Tibial artery (tissue), 4 donors: ENCODE measurements at places on chromosomes 3 and 15.
A peak's percentile ranks its signal among the peaks of the same experiment; 100 is the strongest.

GRCh38 chr15:66456211-66456610 lies 41.4 kb downstream of the SNAPC5 start:
- no peak for DNase-seq

- DNase-seq, result no peak
Measured at GRCh38 chr3:67196677-67197076, 198.6 kb downstream of the KBTBD8 start.

- no peak for DNase-seq
Measured at GRCh38 chr15:50945725-50946124, 37.2 kb downstream of the AP4E1 start.

GRCh38 chr3:192194085-192194484 lies 533.3 kb downstream of the FGF12 start:
- DNase-seq, result no peak

- no peak for DNase-seq
Measured at GRCh38 chr15:60204131-60204885, 193.5 kb downstream of the ANXA2 start.

DNA sequence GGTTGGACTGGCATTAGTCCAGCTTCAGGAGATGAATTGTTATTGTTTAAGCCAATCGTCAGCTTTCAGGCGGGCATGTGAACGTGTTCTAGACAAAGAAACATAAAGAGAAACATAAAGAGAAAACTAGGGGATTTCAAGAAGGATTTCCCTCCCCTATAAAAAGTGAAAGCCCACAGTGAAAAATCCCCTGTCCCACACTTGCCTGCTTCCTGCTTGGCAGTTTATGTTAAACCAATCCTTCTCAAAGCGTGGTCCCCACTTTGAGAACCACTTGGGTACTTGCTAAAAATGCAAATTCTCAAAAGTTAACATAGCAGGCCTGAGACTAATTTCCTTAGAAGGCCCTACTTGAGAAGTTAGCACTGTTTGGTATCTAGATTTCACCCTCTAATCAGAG lies 293.0 kb upstream of the SOX14 start:
- DNase-seq, result no peak

- no peak for DNase-seq
Measured at GRCh38 chr3:9022305-9023225, 59.3 kb upstream of the RAD18 start.

GRCh38 chr3:52279596-52279995 lies 1.1 kb upstream of the WDR82 start:
- DNase-seq, result no peak

GRCh38 chr3:229183-229661 lies 32.7 kb downstream of the CHL1 start:
- no peak for DNase-seq

DNA sequence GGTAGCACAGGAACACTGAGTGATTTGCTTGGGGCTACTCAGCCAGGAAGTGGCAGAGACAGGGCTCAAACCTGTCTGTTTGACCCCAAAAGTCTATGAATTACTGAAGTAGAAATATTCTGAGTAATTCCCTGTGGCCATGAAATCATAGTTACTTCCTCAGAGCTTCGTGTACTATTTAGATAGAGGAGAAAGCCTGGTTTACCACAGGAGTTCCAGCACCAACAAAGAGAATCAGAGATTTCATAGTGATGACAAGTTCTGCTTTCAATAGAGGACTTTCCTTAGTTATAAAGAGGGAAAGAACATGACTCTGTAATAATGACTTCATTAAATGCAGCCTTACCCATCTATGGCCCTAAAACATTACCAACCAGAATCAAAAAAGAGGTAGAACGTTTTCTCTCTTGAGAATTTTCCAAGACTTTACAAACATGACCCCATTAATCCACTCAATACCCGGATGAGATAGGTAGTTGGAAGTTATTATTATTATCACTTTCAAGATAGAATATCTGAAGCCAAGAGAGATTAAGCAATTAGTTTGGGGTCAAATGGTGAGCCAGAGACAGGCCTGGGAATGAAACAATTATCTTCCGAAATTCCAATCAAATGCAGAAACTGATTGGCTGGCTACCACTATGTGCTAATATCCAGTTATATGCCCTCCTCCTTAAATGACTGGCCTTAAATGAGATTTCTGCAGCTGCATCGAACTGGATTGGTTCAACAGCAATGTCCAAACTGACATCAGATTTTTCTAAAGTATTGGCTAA lies 13.6 kb upstream of the WNT5A start:
- no peak for DNase-seq

GRCh38 chr15:67524235-67524634 lies 3.3 kb downstream of the C15orf61 start:
- no peak for DNase-seq

DNA sequence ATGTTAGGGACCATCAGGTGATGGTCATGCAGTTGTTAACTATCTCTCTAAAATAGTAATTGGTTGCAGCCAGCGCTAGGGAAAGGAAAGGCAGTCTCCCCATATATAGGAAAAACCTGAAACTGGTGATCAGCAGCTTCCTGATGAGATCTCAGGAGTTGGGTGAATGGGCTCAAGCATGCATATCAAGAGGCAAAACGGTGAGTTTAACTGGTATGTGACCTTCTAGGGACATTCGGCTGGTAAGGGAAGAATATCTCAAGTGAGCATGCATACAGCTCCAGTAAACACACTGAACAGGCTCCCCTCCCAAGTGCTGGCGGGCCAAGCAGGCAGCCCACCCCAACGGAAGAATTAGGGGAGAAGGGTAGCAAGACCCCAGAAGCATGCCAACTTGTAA lies 49.3 kb upstream of the ROBO2 start:
- DNase-seq, result no peak

GRCh38 chr15:27730868-27731267 lies 368.2 kb downstream of the OCA2 start:
- DNase-seq, result no peak

DNA sequence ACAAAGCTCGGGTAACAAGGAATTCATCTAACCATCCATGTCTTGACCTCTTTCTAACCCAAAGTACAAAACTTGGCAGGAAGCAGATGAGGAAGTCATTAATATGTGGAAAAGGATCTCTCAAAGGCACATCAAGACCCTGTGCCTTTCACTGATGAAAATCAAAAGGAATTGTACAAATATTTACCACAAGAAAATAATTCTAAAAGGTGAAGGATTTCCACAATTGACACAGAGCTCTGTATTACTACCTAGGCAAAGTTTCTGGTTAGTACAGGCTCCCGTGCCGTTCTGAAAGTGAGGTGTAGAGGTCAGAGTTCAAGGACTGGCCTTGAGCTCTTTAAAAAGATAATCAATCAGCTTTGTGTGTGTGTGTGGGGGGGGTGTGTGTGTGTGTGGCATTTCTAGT lies 239.7 kb upstream of the ICE2 start:
- DNase-seq, result no peak

GRCh38 chr3:43872301-43872700 lies 181.6 kb downstream of the ABHD5 start:
- DNase-seq, result no peak

DNA sequence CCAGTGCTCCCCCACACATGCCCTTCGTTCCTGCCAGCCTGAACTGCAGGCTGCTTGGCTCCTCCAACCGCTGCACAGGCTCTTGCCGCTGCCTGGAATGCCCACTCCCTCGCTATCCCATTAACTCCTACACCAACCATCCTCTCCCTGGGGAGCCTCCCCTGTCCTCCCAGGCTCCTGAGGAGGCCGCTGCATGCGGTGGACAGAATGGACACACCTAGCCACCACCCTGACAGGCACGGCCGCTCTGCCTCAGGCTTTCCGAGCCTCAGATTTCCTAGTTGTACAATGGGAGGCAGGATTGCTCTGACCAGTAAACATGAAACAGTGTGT lies 2.3 kb downstream of the PLXNB1 start:
- no peak for DNase-seq

DNA sequence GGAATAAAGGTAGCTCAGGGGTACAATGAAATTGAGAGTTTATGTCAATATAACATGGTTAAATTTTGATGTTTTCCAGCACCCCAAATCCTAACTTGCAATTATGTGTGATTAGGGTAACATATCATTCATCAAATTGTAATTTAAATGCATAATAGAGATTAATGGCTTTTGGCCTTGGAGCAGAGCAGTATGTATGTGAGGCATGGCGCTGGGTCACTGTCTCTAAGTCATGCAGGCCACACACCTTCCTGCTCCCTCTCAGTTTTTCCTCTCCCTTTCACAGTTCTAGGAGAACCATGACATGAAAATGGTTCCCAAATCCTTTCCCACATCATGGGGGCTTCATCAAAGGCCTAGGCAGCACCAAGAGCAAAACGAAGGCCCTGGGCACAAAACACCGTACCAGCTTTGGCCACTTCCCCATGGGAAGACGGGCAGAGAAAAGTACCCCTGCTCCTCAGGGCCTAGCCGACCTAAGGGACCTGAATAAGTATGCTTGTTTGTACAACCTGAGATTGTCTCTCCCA lies 3.9 kb upstream of the SRP14 start:
- DNase-seq, result no peak

- DNase-seq, result no peak
Measured at GRCh38 chr3:110405830-110406585, 665.6 kb upstream of the NECTIN3 start.

GRCh38 chr3:154334973-154335420 lies 10.7 kb upstream of the DHX36 start:
- DNase-seq, result no peak

GRCh38 chr15:77633134-77633912 lies 611 bp upstream of the LINGO1 start:
- peak; percentile 82 for DNase-seq

- no peak for DNase-seq
Measured at GRCh38 chr3:107216711-107217110, 160.5 kb upstream of the CCDC54 start.

DNA sequence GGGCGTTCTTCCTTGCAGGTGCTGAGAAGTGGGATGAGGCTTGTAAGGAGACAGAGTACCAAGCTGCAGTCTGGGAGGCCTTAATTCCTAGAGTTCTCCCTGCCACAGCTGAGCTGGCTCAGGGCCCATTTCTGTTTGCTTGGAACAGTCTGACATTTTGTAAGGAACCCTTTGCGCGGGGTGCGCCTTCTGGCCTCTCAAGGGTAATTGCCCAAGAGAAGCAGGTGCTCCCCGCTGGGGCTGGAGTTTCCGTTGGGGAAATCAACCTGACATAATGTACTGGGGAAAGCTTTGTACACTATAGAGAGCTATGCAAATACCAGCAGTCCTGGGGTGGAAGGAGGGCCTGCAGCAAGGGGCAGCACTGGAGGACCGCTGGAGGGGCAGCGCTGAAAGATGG lies 83.6 kb downstream of the HMG20A start:
- no peak for DNase-seq

DNA sequence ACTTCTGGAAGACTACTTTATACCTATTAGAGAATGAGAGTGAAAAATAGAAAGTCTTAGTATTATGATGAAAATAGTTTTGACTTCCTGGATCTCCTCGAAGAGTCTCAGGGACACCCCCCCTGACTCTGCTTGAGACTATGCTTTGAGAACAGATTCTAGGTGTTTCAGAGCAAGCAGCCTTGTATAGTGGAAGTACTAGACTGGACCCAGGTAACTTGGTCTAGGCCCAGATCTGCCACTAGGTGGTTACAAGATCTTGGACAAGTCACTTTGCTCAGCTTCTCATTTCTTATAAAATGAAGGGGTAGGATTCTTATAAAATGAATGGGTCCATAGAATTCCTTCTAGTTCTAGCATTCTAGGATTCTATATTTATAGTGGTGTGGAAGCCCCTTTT lies 9.1 kb downstream of the ABHD5 start:
- DNase-seq, result no peak

DNA sequence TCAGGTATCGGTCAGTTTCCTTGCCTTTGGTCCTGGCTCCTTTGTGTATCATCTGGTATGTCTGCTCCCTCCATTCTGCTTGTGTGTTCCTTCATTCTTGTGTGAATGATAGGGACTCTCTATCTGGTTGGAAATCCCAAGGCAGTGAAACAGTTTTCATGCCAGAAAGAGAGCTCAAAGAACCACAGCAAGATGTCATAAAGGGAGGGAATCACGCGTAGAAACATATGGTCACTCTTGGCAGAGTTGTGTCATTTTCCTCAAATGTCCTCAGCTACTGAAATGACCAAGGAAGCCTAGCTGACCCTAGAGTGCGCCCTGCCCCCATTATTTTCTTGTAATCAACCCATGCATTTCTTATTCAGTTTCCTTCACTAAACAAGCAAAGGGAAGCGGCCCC lies 48.0 kb downstream of the RASGRP1 start:
- DNase-seq, result no peak

DNA sequence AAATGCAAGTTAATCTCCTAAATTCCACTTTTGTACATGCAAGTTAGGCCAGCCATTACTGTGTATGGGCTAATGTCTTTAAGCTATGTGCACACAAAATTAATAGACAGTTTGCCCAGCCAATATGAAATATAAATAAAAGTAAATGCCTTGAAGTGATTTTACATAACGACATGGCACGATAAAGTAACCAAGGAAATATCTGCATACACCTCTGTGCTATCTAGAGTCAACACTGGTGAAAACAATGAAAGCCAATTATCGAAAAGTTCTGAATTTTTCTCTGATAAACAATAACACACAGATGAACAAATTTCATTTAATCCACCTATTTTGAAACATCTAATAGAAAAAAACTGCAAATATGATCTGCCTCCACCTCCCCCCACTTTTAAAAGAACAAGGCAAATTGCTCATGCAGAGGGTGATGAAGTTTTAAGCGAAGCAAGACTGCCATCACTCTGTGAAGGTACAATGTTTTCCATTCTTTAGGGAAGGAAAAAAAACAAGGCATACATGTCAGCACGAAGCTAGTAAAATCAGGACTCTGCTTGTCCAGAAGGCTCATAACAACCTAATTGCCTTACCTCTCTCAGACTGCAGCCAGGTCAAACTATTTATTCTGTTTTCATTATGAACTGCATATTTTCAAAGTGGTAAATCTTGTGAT lies 317.7 kb downstream of the MECOM start:
- DNase-seq, result no peak

DNA sequence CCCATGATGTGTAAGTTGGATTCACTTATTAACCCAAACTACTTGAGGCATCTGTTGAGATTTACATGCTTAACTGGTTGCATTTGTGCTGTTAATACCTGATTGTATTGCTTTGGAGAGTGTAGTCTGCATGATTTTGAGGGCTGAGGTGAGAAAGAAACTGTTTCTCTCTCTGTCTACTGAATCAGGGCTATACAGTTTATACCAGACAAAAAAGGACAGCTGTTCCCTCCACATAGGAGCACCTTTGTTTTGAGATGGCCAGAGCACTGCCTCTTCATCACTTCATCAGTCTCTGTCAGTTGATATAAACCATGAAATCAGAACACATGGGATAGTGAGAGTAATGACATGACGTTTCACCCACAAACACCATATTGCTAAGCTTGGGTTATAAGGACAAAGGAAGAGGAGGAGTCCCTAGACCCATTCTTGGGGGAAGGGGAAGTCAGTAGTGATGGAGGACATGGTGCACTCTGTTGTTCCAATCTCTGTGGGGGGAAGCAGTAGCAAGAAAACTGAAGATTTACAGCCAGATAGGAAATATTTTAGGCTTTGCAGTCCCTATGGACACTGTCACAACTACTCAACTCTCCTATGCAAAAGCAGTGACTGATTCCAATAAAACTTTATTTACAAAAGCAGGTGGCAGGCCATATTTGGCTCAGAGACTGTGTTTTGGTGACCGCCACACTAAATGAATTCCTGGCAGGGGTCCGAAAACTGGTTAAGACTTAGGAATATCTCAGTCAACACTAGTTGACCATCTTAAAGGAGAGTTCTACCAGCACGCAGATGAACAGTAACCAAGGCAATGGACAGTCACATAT lies 123.9 kb upstream of the NR2E3 start:
- DNase-seq, result no peak
